ENCODE measurements at places on chromosomes 16 and 17.

DNA sequence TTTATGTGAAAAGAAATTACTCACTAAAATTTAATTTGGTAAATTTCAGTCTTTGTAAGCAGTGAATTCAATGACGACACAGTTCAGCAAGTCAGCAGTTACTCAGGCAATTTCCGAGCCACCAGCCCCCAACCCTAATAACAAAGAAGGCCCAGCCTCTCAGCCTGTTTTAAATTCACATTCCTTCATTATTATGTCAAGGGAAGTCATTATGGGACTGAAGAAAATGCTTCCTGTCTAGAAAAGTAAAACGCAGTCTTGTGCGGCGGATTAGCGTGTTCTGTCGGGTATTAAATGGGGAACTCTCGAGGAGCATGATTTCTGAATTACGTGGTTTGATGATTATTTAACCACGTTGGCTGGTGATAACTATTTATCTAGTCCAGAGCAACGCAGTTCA is 177.6 kb downstream of the AIPL1 start:
- DNase-seq = no peak

- DNase-seq = no peak
Measured at GRCh38 chr16:67200491-67200890, 1.6 kb downstream of the ELMO3 start.

DNA sequence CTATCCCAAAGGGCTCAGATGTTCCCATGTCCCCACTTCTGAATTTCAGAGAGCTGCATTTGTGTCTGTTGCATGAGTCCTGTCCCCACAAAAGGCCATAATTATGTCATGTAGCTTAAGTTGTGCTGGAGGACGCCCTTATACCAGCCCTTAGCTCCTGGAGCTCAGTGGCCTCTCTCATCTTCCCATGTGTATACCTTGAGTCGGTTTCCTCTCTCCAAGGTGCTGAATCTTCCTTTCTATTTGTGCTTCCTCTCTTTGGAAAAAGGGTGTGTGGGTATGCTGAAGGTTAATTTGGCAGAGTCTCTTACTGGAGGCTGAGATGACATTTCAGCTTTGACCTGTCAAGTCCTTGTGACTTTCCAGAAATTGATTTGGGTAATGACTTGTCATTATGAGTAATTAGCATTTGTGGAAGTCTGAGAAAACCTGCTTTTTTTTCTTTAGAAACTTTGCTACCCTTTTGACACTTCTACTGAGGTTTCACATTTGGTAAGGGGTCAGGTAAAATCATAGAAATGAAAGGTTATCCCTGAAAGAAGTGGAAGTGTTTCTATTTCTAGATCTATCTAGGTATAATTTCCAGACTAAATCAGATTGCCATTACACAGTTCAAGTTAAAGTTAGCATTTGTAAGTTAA is 185.4 kb downstream of the ABCC12 start:
- no peak for DNase-seq

- no peak for DNase-seq
Measured at GRCh38 chr17:51245535-51245934, 14.3 kb downstream of the MBTD1 start.

- no peak for DNase-seq
Measured at GRCh38 chr16:84754956-84755672, 55.3 kb downstream of the USP10 start.

- DNase-seq = no peak
Measured at GRCh38 chr16:77250400-77250799, 51.2 kb downstream of the SYCE1L start.

GRCh38 chr16:70700101-70701020 is 14.5 kb upstream of the MTSS2 start:
- DNase-seq = no peak

DNA sequence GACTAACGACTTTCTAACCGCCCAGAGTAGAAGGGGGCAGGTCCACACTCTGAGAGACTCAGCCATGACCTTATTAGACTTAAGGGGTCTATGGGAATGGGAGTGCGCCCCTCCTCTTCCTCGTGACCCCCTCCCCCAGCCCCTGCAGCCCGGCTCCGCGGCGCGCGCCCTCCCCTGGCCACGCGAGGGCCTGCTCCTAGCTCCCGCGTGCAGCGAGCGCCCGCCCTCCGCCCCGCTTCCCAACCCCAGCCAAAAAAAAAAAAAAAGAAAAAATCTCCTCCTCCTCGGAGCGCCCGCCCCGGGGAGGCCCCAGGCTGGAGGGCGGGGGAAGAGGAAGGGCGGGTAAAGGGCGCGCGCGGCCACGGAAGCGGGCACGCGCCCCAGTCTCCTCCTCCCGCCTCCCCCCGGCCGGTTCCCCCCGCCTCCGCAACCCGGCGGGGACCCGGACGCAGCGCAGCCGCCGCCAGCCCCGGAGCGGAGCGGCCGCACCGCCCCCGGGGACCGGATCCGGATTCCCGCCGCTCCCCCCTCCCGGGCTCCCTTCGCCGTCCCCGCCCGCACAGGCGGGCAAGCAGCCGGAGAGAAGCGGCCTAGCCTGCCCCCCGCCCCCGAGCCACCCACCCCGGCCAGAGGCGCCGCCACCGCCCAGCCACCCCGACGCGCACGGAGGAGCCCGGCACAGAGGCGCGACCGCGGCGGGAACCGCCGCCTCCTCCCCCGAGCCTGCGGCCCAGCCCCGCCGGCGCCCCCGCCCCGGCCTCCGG is 949 bp downstream of the UBTF start:
- DNase-seq = peak; percentile 87

DNA sequence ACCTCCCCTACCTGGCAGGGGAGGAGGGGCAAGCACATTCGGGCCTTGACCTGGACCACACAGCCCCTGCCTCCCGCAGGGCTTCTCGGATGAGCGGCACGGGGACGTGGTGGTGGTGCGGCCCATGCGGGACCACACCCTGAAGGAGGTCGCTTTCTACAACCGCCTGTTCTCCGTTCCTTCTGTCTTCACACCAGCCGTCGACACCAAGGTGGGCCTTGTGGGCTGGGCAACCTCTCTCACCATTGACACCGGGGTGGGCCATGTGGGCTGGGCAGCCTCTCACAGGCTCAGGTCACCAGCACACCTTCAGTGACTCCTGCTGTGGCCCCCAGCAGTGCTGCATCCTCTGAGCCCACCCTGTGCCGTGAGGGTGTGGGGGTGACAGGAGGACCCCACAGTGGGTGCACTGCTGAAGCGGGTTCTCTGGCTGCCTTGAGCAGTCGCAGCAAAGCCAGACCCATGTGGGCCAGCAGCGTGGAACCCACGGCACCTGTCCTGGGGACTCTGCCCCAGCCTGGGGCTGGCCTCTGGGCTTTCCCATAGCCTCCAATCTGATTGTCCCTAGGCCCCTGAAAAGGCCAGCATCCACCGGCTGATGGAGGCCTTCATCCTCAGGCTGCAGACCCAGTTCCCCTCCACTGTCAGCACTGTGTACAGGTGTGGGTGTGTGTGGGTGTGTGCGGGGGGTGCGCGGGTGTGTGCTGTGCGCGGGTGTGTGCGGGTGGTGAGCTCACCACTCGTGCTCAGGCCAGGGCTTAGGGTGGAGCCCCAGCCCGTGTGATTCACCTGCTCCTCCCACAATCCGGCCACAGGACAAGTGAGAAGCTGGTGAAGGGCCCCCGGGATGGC is 7.5 kb downstream of the CTU2 start:
- no peak for DNase-seq

DNA sequence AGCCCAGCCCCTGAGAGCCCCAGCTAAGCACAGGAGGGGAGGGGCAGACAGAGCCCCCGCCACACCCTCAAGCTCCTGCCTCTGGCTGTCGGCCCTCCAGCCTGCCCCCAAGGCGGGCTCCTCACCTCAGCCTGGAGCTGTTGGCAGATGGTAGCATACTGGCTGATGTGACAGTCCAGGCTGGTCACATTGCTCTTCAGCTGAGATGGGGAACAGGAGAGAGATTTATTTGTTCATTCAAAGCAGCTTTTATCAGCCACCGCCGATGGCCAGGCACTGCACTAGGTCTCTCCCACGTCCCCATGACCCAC is 14.8 kb downstream of the KIF18B start:
- DNase-seq = no peak

DNA sequence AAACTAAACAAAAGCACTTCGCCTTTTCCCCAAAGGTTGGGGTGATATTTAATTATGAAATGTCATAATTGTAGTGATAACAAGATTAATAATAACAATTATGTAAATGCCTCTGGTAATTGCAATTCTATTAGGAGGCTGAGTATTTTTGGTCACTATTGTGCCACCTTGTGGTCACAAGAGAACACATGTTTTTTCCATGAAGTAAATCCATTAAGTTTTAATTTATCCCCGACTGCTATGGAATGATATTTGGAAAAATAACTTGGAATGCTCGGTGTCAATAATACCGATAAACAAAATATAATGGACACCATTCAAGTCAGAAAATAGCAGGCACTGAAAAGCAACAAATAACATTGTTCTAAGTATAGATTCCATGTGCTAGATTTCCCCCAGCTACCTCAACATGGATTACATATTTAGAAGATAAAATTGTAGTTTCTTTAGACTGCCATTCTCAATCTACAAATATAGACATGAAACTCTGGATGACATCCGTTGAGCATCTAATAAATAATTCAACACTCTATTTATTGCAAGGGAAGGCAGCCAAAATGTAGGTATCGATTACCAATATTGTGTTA is 25.0 kb upstream of the KCNJ2 start:
- peak; percentile 14 for DNase-seq

- no peak for DNase-seq
Measured at GRCh38 chr16:1177750-1178149, 24.8 kb downstream of the CACNA1H start.

DNA sequence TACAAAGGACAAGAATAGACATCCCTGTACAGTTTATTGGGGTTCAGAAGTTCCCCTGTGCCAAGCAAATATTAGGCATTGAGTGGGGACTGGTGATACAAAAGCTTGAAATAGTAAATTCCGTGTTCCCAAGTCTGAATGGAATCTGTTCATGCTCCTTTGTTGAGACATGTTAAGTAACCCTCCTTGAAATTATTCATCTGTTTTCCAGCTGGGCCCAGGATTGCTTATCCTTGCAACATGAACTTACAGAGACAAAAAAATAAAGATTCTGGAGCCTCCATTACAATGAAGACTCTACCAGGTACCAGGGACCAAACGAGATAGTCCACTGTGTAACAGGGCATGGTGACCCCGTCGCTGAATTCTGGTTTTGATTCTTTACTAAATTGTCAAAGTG is 6.1 kb upstream of the CCL8 start:
- DNase-seq = no peak

GRCh38 chr17:30421592-30421991 is 42.9 kb downstream of the CPD start:
- DNase-seq = no peak

- DNase-seq = no peak
Measured at GRCh38 chr16:10485159-10485558, 95.2 kb downstream of the EMP2 start.

GRCh38 chr17:3885271-3885670 is 7.6 kb downstream of the CAMKK1 start:
- no peak for DNase-seq

GRCh38 chr16:46620266-46621005 is 743 bp downstream of the SHCBP1 start:
- DNase-seq = no peak

GRCh38 chr16:49766225-49766624 is 89.7 kb downstream of the ZNF423 start:
- no peak for DNase-seq

- no peak for DNase-seq
Measured at GRCh38 chr17:57498443-57498842, 242.1 kb downstream of the MSI2 start.

DNA sequence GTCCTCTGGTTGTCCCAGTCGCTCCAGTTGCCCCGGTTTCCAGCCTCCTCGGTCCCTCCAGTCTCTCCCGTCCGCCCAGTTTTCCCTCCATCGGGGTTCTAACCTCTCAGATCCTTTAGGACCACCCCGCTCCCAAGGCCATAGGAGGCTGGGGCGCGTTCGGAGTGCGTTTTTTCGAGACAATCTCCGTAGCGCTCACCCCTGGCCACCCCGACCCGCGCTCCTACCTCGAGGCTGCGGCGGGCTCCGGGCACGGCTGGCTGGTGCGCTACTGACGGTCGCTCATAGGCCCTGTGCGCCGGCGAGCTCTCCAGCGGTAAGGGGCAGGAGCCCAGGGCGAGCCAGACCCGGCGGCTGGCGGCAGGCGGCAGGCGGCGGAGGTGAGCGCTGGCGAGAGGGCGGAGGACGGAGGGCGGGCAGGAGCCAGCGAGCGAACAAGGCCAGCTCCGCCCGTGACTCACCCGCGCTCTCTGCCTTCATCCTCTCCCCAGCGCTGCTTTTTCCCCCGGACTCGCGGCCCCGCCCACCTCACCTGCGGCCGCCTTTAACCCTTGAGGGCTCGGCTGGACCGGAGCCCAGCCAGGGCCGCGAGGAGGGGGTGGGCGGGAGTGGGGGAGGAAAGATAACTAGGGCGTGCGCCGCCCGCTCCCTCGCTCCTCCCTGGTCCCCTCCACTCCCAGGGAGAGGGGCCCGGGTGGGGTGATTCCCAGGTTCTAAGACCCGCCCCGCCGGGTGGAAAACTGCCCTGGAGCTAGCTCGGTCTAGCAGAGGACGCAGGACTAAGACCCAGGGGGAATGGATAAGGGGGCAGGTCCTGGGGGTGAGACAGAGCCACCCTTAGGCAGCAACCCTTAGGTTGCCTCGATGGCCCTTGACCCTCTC is at the start of gene SP6:
Gene SP6 (minus strand): TSS at position 472 of the 882 bp plus-strand sequence. CDS start 2,734 bp downstream, outside the sequence.
- DNase-seq = peak; percentile 30

DNA sequence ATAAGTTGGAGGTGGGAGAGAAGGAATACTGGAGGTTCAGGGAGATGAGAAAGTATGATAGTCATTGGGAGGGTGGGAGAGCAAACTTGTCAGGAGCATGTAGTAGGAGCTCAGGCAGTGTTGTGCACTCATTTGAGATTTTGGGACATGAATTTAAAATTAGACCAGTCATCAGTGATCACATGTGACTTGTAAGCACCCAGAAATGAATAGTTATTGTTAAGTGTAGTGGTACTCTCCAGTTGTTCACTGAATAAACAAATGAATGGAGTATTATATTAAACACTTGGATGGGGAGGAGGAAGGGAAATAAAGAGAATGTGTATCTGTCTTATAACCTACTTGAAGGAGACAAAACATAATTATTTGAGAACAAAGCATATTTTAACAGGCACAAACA is 2.2 kb upstream of the PSME3 start:
- DNase-seq = no peak

All from T-helper 2 cell (primary cell).